ENCODE measurements at places on chromosomes 2 and 18. TPM values are rescaled to one million over a fixed set of nuclear protein-coding genes. Genes with fewer than 3 reads are reported as not detected.
A peak's percentile ranks its signal among the peaks of the same experiment; 100 is the strongest.

Gene TSPYL6
- not detected for total RNA-seq

Gene ST8SIA3
- not detected for total RNA-seq

Gene RIT2
- total RNA-seq: not detected

DNA sequence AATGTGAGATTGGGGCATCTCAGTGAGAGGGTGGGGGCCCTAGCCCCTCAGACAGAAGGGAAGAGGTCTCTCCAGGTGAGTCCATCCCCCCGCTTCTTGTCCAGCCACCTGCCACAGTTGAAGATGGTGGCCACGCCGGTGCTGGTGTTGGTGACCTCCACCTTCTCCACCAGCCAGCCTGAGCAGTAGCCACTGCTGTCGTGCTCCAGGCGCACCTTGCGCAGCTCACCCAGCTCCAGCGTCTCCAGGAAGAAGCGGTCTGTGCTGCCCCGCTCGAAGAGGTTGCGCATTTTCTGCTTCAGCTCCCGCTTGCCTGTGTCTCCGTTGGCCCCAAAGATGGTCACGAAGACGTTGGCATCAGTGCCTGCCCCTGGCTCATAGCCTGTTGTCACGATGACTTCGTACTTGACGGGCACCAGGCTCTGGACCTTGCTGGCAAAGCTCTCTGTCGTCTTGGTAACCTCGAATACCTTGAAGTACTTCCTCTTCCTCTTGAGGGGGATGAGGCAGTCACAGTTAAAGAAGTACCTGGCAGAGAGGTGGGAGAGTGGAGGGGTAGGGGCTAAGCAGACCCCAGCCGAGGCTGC is 179.5 kb downstream of the LOXHD1 start:
- no peaks in the 10 kb centered on the region for H3K4me1 ChIP-seq
- no peak overlapping the region for H3K4me3 ChIP-seq
- H3K27me3 ChIP-seq: no peaks in the 10 kb centered on the region
- no peak for DNase-seq
- H3K27ac ChIP-seq: no peak overlapping the region

GRCh38 chr2:102473020-102473419 is at the start of gene SLC9A4:
SLC9A4 (plus strand) TSS chr2:102473226; CDS start chr2:102473760, 534 bp downstream.
- peaks cover 9% of the 10 kb centered on the region for H3K27me3 ChIP-seq
- H3K4me1 ChIP-seq: no peaks in the 10 kb centered on the region
- H3K27ac ChIP-seq: no peak within 1 kb of the TSS

- H3K27me3 ChIP-seq: no peaks in the 10 kb centered on the region
- no peaks in the 10 kb centered on the region for H3K36me3 ChIP-seq
- no peak overlapping the region for H3K27ac ChIP-seq
- DNase-seq: peak; percentile 75
- peaks cover 8% of the 10 kb centered on the region for H3K4me1 ChIP-seq
These were observed 9.7 kb downstream of the ITGA4 start for GRCh38 chr2:181466661-181467576.

DNA sequence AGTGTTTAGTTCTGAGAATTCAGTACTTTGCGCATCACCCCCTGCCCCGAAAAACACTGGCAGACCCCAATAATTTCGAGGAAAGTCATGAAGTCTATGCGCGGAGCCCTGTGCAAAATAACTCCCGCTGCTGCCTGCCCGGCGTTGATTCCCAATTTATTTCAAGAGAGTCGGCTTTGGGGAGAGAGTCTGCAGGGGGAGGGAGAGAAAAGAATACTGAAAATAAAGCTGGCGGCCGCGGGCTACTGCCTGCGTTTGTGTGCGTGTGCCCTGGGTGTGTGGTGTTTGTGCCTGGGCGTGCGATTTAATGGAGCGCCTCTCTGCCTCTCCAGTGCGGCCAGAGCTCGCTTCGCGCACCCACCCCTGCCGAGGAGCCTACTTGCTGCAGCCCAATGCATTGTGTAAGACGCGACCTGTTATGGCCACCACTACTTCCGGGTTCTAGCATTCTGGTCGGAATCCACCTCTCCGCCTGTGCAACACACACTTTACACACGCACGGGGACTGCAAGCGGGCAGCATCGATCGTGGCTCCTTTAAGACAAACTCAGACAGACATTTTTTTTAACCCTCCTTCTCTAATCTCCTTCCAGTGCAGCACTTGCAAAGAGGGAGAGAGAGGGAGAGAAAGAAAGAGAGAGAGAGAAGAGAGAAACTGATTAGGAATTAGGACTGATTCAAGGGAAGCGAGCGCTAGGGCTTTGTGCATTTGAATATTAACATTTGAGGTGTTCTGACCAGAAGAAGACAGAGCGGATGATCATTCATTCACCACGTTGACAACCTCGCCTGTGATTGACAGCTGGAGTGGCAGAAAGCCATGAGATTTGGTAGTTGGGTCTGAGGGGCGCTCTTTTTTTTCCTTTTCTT is at the start of gene MEIS1:
MEIS1 (plus strand) TSS at position 447 of the 870 bp plus-strand sequence. CDS start 732 bp downstream, outside the sequence.
- H3K27ac ChIP-seq: peak within 1 kb of the TSS; percentile 93
- peaks cover 4% of the 10 kb centered on the region for H3K4me1 ChIP-seq
- peaks cover 30% of the 10 kb centered on the region for H3K27me3 ChIP-seq
- peak within 1 kb of the TSS; percentile 67 for H3K4me3 ChIP-seq
- DNase-seq: peak; percentile 87

DNA sequence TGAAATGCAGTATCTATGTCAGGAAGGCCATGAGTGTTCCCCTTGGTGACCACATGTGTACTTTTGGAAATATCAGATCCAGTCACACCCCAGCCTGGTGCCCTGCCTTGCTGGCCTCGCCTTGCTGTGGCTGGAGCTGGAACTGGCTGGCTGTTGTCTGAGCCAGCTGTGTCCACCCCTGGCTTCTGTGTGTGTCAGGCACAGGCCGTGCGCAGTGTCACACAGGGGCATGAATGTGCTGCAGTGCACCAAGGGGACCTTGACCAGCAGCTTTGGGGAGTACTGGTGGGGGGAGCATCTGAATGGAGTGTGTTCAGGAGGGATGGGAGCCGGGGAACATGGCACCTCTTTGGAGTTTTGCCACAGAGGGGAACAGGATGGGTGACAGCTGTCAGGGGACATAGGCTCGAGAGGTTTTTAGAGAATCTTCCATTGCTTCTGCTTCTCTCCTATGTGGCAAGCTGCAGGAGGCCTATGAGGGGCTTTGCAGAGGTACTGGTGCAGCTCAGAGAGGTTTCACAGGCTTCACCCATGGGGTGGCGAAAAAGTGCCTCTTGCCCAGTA is 44.7 kb upstream of the FAHD2A start:
- H3K4me3 ChIP-seq: no peak overlapping the region
- H3K27me3 ChIP-seq: no peaks in the 10 kb centered on the region
- H3K27ac ChIP-seq: no peak overlapping the region
- H3K36me3 ChIP-seq: no peaks in the 10 kb centered on the region
- DNase-seq: peak; percentile 30

DNA sequence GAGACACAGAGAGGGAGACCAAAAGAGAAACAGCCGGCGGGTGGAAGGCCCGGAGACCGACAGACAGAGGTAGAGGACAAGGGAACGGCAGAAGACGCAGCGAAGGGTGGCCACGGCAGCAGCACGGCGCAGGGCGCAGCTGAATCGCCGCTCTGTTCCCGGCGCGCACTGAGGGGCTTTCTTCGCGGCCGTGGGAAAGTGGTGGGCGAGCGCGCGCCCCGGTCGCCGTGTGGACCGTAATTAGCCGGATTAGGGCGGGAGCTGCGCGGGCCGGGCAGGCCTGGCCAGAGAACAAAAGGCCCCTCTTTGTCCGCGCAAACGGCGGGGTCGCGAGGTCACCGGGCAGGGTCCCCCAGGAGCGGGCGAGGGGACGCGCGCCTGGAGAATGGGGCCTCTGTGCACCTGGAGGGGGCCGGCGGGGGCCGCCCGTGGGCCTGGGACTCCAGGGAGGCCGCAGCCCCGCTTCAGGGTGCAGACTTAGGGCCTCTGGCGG is 158.3 kb downstream of the ZFP36L2 start:
- no peaks in the 10 kb centered on the region for H3K27me3 ChIP-seq
- H3K4me1 ChIP-seq: peaks cover 23% of the 10 kb centered on the region
- no peak for DNase-seq
- no peaks in the 10 kb centered on the region for H3K36me3 ChIP-seq

- H3K36me3 ChIP-seq: no peaks in the 10 kb centered on the region
- H3K4me1 ChIP-seq: no peaks in the 10 kb centered on the region
- H3K4me3 ChIP-seq: no peak overlapping the region
- DNase-seq: peak; percentile 49
These were observed 247.5 kb downstream of the DYSF start for GRCh38 chr2:71700658-71701397.

GRCh38 chr2:85175369-85176299 is 42.4 kb downstream of the TCF7L1 start:
- H3K4me1 ChIP-seq: peaks cover 43% of the 10 kb centered on the region
- H3K27me3 ChIP-seq: no peaks in the 10 kb centered on the region
- no peak overlapping the region for H3K27ac ChIP-seq
- peak; percentile 26 for DNase-seq
- H3K36me3 ChIP-seq: no peaks in the 10 kb centered on the region
